ENCODE measurements at places on chromosomes 4 and X. TPM values are rescaled to one million over a fixed set of nuclear protein-coding genes. Genes with fewer than 3 reads are reported as not detected.

RBMXL3 gene
- not detected for total RNA-seq

SPANXD gene
- not detected for total RNA-seq

SMIM31 gene
- not detected for total RNA-seq

XG gene
- total RNA-seq, result not detected

TMSB4X gene
- total RNA-seq, result 3,666 TPM

PDK3 gene
- 47.7 TPM for total RNA-seq

YIPF6 gene
- 18.1 TPM for total RNA-seq

HSFX3 gene
- total RNA-seq, result not detected

GSX2 gene
- total RNA-seq, result not detected

GCNA gene
- 3.5 TPM for total RNA-seq

VCX3A gene
- not detected for total RNA-seq
